Head of caudate nucleus (tissue), 42 donors: ENCODE measurements at places on chromosomes 6 and 20.

DNA sequence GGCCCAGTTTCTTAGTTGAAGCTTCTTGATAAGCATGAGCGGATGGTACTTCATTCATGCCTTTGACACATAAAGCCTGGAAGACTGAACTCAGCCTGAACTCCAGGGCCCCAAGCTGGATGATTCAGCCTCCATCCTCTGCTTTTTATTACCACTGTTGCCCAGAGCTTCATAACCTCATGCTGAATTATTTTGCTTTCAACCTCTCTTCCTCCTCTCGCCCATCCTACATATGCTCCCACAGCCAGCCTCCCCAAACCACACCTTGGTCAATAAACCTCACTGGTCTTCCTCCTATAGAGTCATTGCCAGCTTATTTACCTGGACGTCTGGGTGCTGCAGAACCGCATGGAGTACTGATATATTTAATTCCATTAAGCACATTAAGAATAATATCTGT lies 59.4 kb downstream of the SLC35B3 start:
- no peak for DNase-seq

DNA sequence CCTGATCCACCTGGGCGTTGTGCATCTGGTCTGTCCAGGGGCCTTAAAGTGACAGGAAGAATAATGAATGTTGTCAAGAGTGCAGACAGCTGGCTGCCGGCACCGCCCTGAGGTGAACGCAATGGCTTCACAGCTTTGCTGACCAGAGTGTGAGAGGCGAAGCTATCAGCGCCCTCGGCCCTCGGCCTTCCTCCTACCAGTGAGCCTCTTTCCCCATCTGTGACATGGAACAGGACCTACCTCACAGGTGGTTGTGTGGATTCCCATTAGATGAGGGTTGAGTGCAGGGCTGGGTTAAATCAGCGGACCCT lies 54.8 kb downstream of the CTCFL start:
- DNase-seq = no peak

GRCh38 chr6:88650029-88650619 lies 313.3 kb downstream of the RNGTT start:
- DNase-seq = no peak

- DNase-seq = no peak
These were observed 182.5 kb upstream of the LAMP5 start for GRCh38 chr20:9331707-9332435.

GRCh38 chr20:50692552-50692933 lies 1.2 kb upstream of the RIPOR3 start:
- DNase-seq = no peak

GRCh38 chr6:32668226-32668747 lies 1.8 kb upstream of the HLA-DQB1 start:
- DNase-seq = peak; percentile 53

DNA sequence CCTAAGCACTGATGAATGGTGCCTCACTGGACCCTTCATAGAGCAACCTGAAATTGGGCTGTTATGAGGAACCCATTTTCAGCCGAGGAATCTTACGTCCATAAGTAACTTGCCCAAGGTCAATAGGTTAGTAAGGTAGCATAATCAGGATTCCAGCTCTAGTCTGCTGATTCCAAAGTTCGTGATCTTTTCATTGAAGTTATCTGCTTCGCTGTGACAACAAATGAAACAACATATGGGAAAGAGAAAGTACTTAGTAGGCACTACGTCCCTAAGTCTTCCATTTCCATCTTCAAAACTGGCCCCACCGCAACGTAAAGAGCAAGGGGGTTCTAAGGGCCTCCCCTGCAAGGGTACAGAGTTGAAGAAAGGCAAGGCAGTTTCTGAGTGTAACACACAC lies 49.5 kb downstream of the MYLIP start:
- no peak for DNase-seq

DNA sequence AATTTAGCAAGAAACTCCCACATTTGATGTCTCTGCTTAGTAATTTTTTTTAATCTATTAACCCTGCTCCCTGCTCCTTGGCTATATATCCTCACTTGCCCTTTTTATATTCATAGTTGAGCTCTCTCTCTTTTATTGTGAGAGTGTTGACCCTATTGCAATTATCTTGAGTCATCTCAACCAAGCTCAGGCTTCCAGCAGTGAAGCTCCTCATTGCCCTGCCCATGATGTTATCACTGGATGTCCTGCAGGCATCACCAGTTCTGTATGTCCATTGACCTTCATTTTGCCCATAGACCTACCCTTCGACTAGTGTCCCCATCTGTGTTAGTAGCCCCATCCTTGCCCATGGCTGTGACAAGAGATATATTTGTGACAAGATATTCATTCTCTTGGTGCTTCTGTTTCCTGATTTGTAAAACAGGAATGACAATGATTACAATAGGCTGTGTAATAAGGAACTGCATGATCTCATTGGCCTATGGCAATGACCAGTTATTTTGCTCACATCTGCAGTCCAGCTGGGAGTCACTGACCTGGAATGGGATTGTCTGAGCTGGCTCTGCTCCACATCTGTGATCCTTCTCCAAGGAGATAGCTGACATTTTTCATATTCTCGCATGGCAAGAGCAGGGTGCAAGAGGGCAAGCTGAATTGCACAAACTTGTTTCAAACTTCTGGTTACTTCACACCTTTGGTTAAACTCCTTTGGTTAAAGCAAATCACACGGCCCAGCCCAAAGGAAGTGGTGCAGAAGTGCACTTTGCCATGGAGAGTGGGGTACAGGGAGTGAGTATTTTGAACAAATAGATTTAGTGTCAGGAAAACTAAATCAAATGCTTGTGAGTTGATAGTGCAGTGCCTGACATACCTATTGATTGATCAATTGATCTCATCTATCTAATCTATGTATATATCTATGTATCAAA lies 47.7 kb upstream of the CST5 start:
- DNase-seq = no peak

- no peak for DNase-seq
These were observed 167.9 kb downstream of the NRN1 start for GRCh38 chr6:5838656-5839396.

- DNase-seq = peak; percentile 46
These were observed 658 bp downstream of the CUL7 start for GRCh38 chr6:43052842-43053544.
